ENCODE measurements at places on chromosomes 2 and 18.

GRCh38 chr2:75064691-75065396 is 106.4 kb downstream of the POLE4 start:
- DNase-seq = no peak

- DNase-seq = no peak
These were observed 1385.6 kb upstream of the TMEFF2 start for GRCh38 chr2:193580176-193580950.

DNA sequence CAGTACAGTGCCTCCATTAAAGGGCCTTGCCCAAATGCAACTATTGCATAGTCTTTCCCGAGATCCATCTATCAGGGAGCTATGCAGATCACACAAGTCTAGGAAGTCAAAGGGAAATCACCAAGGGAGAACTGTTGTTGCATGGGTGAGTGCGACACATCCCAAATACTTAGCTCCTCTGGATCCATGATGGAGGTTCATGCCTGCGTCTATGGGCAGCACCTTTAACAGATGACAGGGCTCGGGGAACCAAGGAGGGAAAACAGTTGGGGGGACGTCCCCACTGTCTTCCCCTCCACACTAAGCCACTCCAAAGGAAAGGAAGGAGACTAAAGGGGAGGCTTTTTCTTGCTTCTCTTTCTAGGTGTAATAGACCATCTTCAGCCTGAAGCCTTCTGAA is 552.8 kb upstream of the PKDCC start:
- DNase-seq = no peak

- no peak for DNase-seq
These were observed 43.1 kb downstream of the PELI1 start for GRCh38 chr2:64101141-64101591.

DNA sequence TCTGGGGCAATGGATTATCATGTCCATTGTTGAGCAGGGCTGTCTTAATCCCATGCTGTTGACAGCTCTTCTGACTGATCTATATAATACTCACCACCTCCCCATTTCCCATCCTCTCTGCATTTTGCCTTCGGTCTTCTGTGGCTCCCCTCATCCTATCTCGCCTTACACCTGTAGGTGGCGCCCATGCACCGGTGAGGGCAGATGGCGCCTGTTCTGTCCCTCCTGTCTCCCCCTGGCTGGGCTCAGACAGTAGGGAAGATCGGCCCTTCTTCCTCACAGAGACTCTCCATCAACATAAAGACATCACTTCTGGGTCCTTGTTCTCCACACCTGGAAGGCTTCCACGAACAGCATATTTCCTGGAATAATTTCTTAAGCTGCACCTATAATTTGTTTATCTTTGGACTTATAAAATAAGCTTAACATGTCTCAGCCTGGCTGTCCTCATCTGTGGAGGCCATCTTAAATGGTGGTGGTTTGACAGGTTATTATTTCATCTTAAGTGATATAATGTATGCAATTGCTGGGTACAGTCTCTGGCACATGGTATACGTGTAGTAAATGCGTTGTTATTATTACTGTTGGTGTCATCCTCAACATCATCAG is 10.9 kb upstream of the CDH20 start:
- no peak for DNase-seq

- DNase-seq = no peak
These were observed 186.1 kb upstream of the STON1 start for GRCh38 chr2:48343571-48344440.

GRCh38 chr2:142724186-142724585 is 153.3 kb upstream of the KYNU start:
- DNase-seq = no peak

DNA sequence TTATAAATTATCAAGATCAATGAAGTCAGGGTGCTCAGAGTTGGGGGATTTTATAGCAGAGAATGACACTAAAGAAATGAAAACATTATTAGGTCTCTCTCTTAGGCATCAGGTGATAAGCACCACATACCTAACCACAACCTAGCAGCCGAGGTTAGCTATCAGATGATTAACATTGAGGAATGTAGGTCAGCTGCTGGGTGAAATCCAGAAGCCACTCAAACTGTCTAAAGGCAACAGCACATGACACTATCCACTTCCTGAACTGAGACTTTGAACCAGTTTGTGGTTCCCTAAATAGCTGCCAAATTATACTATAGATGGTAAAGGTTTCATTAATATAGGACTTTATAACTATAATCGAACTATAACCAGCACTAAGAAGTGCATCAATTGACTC is 4.7 kb downstream of the EPG5 start:
- DNase-seq = no peak

GRCh38 chr2:190235101-190235500 is 84.5 kb downstream of the HIBCH start:
- DNase-seq = no peak

DNA sequence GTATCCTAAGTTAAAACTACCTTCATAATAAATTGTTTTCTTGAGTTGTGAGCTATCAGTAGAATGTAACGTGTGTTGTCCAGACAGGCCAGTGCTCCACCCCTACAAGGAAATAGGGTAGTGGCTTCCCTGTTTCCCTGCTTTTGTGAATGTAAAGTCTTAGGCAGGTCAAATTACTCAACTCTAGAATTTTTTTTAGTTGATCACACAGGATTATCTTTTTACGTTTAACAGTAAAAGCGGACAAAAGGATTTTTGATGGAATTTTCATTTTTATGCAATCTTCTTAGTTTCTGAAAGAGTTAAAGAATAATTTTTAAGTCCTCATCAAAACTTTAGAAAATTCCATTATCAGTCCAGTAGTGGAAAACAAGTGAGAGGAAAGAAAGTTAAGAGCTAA is 38.2 kb downstream of the GPD2 start:
- no peak for DNase-seq

GRCh38 chr2:88179228-88179679 is 9.1 kb downstream of the THNSL2 start:
- DNase-seq = no peak

GRCh38 chr2:113240150-113240914 is 38.4 kb downstream of the PAX8 start:
- DNase-seq = no peak

- DNase-seq = no peak
These were observed 46.3 kb downstream of the ANKMY1 start for GRCh38 chr2:240511351-240512108.

- no peak for DNase-seq
These were observed 96.9 kb downstream of the TNS1 start for GRCh38 chr2:217905896-217906295.

GRCh38 chr2:186098821-186099220 is 360.2 kb downstream of the FSIP2 start:
- no peak for DNase-seq

DNA sequence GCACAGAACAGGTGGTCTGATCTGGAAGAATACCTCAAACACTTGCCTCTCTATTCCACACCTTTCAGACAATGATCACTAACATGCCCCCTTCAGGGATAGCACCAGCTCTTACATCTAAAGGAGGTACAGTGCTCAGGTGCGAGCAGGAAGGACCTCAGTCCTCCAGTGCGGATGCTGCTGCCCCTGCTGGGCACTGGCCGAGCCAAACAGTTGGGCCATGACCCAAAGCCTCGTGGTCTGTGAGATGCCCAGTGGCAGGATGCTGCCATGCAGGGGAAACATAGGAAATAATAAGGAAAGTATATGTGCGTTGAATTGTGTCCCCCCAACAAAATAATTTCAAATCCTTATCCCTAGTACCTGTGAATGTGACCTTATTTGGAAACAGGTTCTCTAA is 243.7 kb downstream of the NDUFA10 start:
- no peak for DNase-seq
